ENCODE measurements at places on chromosomes 6 and 20.

GRCh38 chr6:32752580-32752979, 10.8 kb downstream of the HLA-DQB2 start:
- no peak for DNase-seq

- peak; percentile 12 for DNase-seq
Observed at GRCh38 chr20:20368418-20369249, 730 bp downstream of the INSM1 start.

DNA sequence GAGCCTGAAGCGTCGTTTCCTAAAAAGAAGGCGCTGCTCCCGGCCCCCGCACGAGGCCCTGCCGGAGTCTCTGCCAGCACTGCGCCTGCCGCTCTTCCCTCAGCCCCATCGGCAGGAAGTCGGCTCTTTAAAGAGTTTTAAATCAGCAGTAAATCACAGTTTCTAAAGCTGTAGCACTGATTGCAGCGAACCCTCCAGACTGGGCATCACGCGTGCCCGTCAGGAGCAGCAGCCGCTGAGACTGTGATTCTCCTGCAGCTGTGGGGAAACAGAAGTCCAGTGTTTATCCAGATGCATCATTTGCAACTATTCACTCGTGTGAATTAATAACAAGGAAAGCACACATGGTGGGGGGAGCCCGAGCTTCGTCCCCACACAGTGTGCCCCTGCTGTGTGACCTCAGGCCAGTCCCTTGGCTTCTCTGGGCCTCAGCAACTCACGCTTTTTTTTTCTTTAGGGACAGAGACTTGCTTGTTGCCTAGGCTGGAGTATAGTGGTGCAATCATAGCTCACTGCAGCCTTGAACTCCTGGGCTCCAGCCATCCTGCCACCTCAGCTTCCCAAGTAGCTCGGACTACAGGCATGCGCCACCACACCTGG, 28.3 kb downstream of the DLL1 start:
- DNase-seq: no peak

GRCh38 chr6:111113336-111114086, 26.2 kb downstream of the SLC16A10 start:
- peak; percentile 74 for DNase-seq

- no peak for DNase-seq
Observed at GRCh38 chr20:20334489-20334888, 33.4 kb upstream of the INSM1 start.

DNA sequence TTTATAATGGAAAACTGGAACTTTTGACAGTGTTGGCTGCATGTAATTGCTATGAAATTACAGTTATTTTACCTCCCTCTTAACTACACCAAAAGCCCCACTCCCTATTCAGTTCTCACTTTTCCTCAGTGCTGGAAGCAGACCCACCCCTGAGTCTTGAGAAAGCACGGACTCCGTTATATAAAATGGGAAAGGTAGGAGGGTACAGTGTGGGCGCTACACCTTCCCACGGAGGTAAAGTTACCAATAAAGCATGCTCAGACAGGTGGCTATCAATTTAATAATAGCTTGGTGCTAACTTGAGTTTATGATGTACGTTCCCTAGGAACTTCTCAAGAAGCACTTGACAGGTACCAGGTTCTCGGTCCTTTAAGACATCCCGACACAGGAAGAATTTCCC, 59.0 kb downstream of the CLIC5 start:
- no peak for DNase-seq

GRCh38 chr6:141764388-141764787, 368.3 kb upstream of the GJE1 start:
- no peak for DNase-seq

DNA sequence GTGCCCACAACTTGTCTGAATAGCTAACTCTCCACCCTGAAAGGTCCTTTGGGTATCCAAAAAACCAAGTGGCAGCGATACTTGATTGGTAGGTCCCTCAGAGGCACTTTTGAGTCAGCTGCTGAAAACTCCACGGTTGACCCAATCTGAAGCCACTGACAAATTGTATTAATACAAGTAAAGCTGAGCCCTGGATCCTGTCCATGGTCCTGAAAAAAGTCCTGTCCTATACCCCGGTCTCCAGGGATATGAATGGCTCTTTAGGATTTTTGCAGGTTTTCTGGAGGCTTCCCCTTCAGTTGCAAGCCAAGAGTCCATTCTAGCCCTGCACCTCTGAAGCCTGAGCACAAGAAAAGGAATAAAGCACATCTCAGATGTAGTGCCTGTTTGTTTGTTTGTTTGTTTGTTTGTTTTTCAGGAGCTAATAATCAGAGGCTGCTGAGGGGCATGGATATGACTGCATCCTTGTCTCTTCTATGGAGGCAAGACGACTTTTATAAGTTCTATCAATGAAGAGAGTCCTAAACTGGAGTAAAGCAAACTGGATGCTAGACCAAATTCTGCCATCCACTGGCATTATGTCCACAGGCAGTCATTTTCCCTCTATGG, 1.7 kb upstream of the SLC12A5 start:
- DNase-seq: peak; percentile 61

DNA sequence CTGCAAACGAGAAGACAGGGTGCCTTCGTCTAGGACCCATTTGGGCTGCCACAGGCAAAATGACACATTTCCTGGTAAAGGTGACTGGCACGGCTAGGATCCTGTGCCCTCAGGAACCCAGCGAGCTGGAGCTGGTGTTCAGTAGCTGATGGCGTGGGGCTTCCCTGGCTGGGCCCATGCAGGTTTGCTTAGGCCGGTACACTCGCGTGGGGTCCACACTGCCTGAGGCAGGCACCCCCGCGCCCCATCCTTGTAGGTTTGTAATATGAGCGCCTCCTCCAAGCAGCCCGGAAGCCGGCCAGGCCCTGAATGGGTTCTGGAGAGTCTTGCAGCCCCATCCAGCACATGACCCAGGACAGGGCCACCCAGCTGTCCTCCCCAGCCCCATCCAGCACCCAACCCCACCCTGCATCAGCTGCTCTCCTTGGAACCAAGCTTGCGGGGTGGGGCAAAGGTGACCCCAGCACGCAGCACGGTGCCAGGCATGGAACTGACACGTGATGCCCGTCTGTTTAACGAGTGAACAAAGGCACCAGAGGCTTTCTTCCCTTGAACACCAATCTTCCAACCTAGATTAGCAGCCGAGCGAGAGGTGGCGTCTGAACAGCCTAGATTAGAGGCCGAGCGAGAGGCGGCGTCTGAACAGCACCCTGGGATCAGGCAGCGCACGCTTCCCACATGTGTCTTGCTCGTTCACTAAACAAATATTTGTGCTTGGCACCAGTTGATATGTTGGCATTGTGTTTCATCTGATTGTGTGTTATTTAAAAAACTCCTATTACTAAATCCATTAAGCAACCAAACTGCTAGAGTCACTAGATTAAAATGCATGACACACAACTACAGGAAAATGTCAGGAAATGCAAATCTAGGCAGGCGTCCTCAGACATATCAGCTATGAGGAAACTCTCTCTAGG, 112.1 kb downstream of the DLL1 start:
- DNase-seq: no peak

GRCh38 chr6:129317931-129318820, 391.8 kb downstream of the ARHGAP18 start:
- no peak for DNase-seq

GRCh38 chr20:48478370-48478769, 349.4 kb downstream of the PREX1 start:
- DNase-seq: no peak

- no peak for DNase-seq
Observed at GRCh38 chr6:132948889-132949288, 134.5 kb downstream of the RPS12 start.

- no peak for DNase-seq
Observed at GRCh38 chr20:53468587-53468986, 125.1 kb downstream of the ZNF217 start.

DNA sequence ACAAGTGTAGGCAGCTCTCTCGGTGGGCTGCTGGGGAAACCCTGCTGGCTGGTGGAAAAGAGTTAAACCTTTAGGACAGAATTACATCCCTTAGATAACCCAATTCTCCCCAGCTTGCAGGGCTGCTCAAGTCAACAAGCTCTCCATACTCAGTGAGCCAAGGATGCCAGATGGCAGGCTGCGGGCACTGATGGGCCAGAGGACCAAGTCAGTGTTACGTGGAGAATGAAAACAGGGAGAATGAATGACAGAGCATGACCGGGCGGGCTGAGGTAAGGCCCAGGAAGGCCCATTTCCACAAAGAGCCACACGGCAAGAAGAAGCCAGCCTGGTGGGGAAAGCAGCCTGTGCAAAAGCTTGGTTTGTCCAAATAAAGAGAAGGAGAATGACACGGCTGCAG, 58.7 kb upstream of the CD93 start:
- DNase-seq: no peak

DNA sequence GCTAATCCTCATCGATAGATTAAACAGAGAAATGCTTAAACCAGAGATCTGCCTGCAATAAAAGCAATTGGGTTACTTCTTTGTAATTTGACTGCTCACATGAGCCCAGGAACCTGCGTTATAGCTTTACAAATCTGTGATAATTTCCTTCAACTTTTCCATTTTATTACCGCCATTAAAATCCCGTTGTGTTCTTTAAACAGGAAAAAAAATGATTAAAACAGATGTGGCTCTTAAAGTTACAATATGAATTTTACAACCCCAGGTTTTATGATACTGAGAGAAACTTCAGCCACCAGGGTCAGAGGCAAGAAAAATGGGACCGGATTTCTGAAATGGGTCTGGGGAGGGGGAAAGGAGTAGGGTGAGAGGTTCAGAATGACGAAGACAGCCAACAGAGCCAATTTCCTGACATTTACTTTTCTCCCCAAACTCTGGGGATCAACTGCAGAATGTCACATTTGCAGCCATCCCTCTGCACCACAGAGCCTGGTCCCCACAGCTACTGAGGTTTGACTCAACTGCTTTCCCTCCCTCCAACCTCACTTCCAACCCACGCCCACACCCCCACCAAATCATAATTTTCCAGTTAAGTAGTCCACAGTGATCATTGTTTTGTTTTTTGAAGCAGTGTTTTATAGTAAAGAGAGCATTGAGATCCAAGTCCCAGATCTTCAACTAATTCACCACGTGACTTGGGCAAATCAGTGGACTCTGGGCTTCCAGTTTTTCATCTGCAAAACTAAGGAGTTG, 77.6 kb upstream of the EYA2 start:
- DNase-seq: no peak

GRCh38 chr6:55033016-55033546, 141.2 kb upstream of the HCRTR2 start:
- no peak for DNase-seq

GRCh38 chr6:775863-776262, 82.9 kb upstream of the EXOC2 start:
- no peak for DNase-seq

GRCh38 chr6:68642081-68642480, 7.0 kb downstream of the ADGRB3 start:
- DNase-seq: no peak

GRCh38 chr6:111534231-111534751, 51.3 kb upstream of the REV3L start:
- DNase-seq: no peak

DNA sequence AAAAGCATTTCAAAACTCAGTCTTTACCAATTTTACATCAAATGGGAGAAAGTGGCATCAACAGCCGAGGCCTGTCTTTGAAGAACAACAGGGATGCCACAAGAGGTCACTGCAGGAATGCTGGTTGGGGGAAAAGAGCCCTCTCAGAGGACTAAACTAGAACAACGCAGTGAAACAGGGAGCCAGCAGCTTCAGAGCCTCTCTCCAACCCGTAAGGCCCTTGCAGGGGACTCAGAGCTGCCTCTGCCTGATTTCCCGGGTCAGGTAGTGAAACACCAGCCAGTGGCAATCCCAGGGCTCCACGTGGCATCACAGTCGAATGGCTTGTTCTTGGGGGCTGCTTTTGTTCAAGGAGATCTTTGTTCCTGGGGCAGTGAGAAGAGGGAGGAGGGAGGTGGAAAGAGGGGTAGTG, 55.0 kb upstream of the KCNK16 start:
- peak; percentile 29 for DNase-seq

- peak; percentile 29 for DNase-seq
Observed at GRCh38 chr20:63006540-63007359, at the start of gene BHLHE23. TSS of gene BHLHE23 (minus strand) at chr20:63006964. CDS start at chr20:63006774, 190 bp downstream.

GRCh38 chr20:53302695-53303412, 290.8 kb downstream of the ZNF217 start:
- no peak for DNase-seq

GRCh38 chr6:56806368-56806767, 148.5 kb upstream of the BEND6 start:
- DNase-seq: no peak

- DNase-seq: no peak
Observed at GRCh38 chr6:136085370-136086115, 164.6 kb downstream of the MTFR2 start.

DNA sequence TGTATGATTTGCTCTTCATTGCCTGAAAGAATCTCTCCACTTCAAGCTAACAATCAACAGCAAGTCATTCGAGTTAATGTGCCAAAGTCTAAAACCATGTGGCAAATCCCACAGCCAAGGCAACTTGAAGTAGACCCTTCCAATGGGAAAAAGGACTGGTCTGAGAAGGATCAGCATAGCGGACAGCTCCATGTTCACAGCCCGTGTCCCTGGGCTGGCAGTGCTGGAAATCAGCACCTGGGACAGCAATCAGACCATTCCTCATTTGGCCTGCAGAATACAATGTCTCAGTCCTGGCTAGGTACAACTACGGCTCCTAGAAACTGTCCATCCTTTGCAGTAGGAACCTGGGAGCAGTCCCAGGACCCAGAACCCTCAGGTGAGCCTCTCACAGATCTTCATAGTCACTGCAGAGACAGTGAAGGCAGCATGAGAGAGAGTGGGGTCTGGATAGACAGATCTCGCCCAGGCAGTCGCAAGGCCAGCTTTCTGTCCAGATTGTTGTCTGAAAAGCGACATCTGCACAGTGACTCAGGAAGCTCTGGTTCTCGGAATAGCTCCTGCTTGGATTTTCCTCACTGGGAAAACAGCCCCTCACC, 1.1 kb downstream of the GJA10 start:
- peak; percentile 12 for DNase-seq

DNA sequence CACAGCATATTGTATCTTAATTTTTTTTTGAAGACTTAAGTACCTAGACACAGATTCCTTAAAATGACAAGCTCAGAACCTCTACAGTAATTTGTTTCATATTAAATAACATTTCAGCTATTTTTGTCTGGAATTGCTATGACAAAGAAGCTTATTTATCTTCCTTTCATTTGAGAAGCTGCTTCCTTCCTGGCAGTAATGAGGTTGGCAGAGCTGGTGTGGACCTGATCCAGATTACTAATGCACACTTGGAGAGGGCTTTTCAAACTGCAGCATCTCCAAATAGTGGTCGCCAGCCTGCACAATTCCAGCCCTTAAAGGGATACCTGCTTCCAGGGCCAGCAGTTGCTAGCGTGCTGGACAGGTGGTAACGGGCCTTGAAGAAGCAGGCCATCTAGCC, 12.1 kb downstream of the PTCHD4 start:
- DNase-seq: no peak

- DNase-seq: peak; percentile 85
Observed at GRCh38 chr20:41316602-41317545, 657 bp downstream of the ZHX3 start.

DNA sequence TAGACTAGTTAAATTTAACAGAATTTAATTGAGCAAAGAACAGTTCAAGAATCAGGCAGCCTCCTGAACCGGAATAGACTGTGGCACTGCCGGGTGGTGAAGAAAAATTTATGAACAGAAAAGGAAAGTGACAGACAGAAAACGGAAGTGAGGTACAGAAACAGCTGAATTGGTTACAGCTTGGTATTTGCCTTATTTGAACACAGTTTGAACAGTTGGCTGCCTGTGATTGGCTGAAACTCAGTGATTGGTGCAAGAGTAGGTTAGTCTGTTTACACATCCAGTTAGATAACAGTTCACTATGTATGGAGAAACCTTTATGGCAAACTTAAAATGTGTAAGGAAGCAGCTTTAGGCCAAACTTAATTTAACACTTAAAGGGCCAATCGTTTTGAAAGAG, 116.0 kb upstream of the CITED2 start:
- peak; percentile 29 for DNase-seq
